ENCODE measurements at places on chromosomes 12 and 14.

- DNase-seq, result peak; percentile 47
These were observed 59.1 kb downstream of the ESR2 start for GRCh38 chr14:64234877-64235651.

DNA sequence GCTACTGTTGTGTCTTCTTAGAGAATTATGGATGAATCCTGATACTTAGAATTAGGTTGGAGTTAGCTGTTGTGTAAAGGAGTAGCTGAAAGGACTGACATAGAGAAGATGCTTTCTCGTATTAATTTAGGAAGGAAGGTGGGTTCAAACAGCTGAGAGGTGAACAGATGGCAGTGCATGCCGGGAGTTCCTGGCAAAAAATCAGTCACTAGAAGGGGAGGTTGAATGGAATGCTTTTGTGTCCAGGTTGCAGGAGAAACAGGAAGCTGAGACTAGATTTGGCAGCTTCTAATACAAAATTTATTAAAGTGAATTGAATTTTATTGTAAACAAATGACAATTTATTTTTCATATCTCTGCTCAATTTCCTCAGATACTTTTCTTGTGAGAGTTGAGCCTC is 70.8 kb downstream of the BTG1 start:
- DNase-seq, result no peak

DNA sequence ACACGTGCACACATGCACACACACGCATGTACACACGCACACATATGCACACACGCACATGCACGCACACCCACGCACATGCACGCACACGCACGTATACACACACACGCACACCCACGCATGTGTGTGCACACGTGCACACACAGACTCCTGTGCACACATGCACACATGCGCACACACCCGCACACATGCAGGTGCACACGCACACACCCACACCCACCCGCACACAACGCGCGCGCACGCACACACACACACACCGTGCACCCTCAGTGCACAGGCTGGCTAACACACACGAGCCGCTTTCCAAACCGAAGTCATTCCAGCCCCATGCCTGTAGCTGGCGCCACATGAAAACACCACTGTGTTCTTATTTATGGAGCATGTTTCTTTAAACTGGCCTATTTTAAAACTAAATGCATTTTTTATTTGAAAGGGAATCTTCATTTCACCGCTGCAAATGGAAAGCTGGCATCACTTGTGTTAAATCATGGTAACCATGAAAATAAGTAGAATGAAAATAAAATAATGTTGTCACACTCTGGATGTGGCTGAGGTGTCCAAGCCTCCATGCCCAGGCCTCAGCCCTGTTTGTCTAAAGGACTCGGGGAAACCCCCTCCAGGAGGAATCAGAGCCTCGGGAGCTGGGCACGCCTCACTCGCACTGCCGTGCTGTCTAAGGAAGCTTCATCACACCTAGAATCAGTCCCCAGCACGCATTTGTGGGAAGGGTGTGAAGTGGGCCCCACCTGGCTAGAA is 45.1 kb downstream of the GALNT9 start:
- DNase-seq, result no peak

DNA sequence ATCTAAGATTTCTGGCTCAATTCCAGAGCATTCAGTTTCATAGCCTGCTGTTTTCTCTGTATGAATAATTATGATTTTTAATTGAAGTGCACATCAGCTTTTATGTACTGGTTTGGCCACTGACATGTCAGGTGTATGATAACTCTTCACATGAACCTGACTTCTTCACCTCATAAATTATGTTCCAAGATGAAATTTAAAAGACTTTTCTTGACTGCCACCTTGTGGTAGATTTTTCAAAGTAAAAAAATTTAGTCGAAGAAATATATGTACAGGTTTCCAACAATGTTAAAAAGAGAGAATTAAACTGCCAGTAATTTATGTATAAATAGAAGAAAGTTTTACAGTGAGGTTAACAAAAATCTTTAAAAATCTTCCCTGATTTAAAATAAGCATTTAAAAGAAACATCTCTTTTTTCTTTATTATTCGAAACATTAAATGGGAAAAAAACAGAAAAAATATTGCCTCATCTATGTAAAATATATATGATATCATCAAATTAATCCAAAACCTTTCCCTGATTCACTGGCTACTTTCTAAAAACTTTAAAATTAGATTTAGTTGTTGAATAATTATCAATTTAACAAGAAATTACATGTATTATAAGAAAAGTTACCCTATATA is 124.9 kb upstream of the ATXN7L3B start:
- DNase-seq, result peak; percentile 48

GRCh38 chr14:23729720-23730387 is 93.7 kb downstream of the DHRS2 start:
- no peak for DNase-seq

DNA sequence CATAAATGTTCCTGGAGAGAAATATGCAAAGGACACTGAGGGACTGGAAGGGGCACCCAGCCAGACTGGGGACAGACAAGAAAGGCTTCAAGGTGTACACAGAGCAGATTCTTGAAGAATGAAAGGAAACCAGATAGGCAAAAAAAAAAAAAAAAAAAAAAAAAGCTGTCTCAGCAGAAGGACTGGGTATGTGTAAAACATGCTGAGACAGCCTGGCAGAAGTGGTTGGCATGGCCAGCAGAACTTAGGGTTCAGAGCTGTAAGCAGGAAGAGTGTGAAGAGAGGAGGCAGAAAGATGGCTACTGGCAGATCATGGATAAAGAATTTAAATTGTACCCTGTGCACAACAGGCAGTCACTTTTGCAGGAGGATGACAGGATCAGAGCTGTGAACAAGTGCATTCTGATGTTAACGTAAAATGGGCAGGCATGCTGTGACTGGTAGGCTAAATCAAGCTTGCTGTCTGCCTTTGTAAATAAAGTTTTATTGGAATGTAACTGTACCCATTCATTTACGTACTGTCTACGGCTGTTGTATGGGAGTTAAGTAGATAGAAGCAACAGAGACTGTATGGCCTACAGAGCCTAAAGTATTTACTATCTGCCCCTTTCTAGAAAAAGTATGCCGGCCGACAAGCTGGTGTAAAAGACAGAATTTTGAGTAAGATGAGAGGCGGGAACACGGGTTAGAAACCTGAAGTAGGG is 42.2 kb downstream of the UBR7 start:
- DNase-seq, result no peak

GRCh38 chr14:35730871-35731270 is 78.2 kb downstream of the RALGAPA1 start:
- DNase-seq, result no peak

DNA sequence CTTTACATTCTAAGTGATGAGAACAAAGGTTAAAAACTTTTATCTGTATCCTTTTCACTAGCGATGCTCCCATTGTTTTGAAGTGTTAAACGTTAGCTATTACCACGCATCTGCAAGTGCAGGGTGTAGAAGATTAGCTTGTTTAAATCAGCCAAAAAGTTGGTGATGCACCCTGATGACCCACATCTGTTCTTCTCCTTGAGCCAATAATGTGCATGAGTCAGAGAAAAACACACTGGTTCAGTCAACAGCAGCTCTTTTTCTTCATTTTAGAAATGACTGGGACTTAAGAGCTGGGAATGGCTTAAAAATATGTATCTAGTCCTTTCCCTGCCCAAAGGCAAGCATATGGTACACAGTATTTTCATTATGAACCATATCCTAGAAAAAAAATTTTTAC is 323.5 kb upstream of the PDE3A start:
- DNase-seq, result no peak

DNA sequence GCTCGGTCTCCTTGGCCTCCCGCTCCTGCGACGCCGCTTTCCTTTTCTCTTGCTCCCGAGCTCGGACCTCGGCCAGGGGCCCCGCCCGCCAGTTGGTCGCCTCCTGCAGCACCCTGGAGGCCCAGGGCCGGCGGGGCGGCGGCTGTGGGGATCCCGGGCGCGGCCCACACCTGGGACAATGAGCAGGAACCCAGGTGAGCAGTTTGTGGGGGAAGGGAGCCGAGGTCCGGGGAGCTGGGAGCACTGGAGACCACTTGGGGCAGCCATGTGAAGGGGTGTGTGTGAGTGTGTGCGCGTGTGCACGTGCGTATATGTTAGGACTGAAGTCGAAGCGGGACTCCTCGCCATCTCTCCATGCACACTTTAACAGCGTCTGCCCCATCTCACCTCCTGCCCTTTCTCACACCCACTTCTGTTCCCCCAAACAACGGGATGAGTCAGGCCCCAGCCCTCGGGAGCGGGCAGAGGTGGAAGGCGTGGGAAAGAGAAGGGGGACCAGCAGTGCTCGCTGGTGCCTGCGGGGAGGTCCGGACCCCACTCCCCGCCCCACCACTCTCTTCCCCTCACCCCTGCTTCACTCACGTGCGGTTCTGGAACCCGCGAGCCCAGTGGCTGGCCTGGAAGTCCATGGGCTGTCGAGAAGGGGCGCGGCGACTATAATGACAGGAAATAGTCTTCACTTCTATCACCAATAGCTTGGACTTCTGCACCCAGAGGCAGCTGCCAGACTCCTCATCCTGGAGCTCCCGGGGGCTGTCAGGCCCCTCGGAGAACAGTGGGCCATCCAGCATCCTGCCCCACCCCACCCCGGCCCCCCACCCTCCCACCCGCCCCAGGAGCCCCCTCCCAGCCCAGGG is 450 bp downstream of the DDN start:
- peak; percentile 51 for DNase-seq

DNA sequence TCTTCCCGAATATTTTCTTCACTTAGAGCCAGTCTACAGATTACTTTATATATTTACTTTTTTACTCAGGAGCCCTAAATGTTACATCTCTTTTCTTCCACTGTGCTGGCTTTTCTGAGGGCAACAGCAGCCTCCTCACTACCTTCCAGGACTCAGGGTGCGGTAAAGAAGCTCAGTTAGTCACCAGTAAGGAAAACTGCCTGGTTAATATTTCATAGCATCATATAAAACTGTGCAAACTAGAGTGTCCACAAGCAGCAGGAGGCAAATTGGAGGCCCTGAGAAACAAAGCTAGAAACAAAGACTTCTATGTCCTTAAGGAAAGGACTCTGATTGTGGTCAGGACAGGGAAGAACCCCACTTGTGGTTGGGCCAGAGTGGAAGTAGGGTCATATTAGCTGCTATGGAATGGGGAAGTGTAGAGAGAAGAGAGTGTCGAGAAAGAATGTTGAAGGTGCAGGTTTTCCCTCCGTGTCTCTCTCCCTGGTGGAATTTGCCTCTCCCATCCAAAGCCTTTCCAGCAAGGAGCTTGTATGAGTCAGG is 220.1 kb downstream of the SLC15A4 start:
- no peak for DNase-seq

DNA sequence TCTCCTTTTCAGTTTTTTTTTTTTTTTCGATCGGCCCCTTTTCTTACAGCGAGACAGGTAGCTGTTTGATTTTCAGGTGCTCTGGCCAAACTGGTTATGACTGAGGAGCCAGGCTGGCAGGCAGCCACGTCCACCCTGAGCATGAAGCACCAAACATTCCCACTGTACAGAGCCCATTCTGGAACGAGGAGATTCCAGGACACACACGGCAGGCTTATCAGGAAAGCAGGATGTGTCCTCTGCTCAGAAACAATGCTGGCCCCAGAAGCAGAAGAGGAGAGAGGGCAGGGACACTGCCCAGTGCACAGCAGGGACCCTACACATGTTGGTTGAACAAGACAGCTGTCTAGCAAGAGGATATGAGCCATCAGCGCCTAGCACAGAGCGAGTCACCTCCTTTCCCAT is 3.7 kb upstream of the KRT2 start:
- no peak for DNase-seq

DNA sequence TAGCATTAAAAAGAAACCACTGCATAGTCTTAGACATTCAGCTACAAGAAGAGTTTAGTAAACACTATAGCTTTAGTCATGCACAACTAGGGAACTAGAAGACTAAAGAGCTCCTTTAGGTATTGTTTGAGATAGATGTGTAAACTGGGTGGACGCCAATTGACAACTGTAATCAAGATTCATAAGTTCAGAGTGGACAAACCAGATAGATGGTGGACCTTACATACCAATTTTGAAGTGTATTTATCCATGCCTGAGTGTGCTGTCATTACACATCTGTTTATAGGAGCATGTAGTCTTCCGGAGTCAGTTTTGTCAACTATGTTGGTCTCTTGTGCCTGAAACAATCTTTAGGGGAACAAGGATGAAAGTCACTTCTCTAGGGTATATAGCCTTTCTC is 96.6 kb downstream of the LMO3 start:
- no peak for DNase-seq

GRCh38 chr14:68104518-68104917 is 284.9 kb downstream of the RAD51B start:
- no peak for DNase-seq

DNA sequence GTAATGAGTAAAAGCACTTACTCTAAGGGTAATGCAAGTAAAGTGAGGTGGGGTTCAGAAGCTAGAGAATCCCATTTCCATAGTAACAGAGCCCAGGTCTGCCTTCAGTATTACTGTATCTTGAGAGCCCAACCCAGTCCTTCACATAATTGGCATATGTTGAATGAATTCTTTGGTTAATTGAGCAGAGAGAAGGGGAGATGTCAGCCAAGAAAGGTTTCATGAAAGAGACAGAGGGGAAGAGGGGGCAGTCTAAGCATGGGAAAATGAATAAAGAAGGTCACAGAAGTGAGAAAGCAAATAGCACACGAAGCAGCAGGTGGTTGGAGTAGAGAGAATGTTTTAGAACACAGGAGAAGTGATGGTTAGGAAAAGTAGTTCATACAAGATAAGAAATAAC is 371.1 kb downstream of the SEC23A start:
- DNase-seq, result no peak

- no peak for DNase-seq
These were observed 77.8 kb upstream of the MAX start for GRCh38 chr14:65179918-65180724.

- DNase-seq, result peak; percentile 81
These were observed 117.1 kb upstream of the SLC35F4 start for GRCh38 chr14:57982804-57983634.

- no peak for DNase-seq
These were observed 24.0 kb upstream of the HIGD1C start for GRCh38 chr12:50928392-50928791.

All from SK-N-DZ (cell line).